AG08396 (cell line): ENCODE measurements at places on chromosomes 5 and 9.

GRCh38 chr5:119322948-119323537 is 32.8 kb upstream of the TNFAIP8 start:
- DNase-seq, result no peak

DNA sequence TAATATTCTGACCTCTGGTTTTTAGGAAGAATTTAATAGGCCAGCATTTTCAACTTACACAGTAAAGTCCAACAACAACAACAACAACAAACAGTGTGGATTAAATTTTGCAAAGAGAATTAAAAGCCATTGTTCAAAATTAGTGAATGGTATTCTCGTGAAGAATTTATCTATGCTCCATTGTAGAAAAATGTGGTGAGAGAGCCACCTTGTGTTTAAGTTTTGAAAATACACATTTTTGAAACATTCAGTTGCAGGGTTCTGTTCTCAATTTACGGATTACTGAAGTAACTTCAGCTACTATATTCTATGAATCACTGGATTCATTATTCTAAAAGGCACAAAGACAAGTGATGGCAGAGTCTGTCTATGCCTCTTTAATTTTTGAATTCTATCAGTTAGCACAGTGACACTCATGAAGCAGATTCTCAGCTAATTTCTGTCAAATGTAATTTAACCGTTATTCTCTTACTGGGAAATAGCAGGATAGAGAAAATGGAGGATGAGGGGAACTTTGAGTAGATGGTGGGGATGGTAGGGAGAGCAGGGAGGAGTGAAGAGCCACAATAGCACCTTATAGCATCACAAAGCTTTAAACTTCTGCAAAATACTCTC is 11.0 kb downstream of the CCDC152 start:
- DNase-seq, result peak; percentile 12

DNA sequence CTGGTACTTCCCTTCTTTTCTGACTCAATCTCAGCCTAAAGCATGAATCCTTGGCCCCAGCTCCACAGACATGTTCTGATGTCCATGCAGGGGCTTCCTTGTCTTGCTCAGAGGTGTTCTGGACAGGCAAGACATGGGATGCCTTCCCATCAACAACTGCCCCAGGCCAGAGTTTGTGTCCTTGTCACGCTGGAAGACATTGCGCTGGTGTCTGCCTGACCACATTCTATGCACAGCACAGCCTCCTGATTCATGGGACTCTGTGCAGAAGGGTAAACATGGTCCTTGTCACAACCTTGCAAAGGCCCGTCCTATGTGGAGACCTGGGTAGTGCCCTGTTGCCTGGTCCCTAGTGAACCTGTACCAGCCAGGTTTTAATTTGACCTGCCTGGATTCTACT is 212.2 kb downstream of the FSTL4 start:
- no peak for DNase-seq

GRCh38 chr9:112285056-112285455 is 48.4 kb downstream of the PTBP3 start:
- DNase-seq, result no peak

- no peak for DNase-seq
These were observed 83.4 kb downstream of the MEGF10 start for GRCh38 chr5:127373858-127374491.

DNA sequence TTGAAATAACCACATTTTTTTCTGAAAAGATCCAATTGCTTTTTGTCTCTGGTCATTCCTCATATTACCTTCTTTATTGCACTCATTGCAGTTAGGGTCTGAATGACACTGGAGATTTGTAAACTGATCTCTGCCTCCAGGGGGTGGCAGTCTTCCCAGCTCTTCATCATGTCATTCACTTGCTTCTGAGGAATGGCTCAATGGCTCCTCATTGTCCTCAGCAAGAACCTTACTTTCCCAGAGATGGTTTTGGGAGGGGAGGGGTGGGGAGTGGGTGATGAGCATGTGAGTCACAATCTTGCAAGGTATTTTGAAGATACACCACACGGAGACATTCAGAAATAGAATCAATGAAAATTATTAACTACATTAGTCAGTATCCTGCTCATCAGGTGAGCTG is 159.8 kb upstream of the GAS1 start:
- DNase-seq, result no peak

DNA sequence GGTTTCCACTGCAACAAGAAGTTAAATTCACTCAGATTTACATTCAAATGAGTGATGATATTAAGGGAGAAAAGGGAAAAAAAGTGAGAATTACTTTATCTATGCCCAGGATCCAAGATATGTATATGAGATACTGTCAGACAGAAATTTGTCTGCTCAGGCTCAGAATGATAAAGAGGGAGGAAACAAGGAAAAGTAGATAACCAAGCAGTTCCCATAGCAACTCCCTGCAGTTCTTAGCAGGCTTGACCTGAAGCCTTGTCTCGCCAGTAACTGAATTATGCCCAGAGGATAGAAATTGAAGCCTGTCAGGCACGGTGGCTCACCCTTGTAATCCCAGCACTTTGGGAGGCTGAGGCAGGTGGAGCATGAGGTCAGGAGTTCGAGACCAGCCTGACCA is 304.4 kb downstream of the TLE1 start:
- no peak for DNase-seq

GRCh38 chr5:80129146-80129545 is 94.0 kb downstream of the THBS4 start:
- no peak for DNase-seq

- DNase-seq, result no peak
These were observed 16.6 kb upstream of the ELAVL2 start for GRCh38 chr9:23842565-23843129.

DNA sequence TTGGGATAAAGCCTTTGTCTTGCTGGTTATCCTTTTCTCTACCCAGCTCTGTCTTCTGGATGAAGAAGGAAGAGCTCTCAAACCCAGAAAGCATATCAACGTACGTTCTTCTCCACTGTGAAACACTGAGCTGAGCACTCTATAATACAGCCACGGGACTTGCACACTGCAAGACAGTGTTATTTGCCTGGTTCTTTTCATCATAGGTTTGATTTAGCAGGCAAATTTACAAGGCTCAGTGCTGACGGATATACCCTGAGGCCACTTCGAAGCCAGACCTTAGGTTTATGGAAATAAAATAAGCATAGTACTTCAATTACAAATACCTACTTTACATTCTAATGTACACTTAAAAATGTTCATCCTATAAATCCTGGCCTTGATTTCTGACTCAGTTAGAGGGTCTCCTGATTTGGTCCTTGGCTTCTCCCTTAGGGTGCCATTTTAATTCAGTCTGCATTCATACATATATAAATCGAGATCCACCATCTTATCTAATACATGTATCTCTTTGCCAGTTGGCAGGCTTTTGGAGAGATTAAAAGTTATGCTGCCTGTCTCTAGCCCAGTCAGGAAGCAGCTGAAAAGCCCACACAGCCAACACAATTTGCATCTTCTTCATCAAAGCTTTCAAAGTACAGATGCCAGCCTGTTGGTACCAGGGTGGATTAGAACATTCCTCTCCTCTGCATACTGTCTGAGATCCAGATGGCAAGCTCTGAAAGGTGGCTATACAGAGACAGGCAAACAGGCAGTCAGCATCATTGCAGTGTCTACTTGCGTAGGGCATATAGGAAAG is 194.4 kb downstream of the DEPDC1B start:
- DNase-seq, result no peak

GRCh38 chr9:16100537-16101091 is 547.8 kb downstream of the CCDC171 start:
- peak; percentile 69 for DNase-seq

DNA sequence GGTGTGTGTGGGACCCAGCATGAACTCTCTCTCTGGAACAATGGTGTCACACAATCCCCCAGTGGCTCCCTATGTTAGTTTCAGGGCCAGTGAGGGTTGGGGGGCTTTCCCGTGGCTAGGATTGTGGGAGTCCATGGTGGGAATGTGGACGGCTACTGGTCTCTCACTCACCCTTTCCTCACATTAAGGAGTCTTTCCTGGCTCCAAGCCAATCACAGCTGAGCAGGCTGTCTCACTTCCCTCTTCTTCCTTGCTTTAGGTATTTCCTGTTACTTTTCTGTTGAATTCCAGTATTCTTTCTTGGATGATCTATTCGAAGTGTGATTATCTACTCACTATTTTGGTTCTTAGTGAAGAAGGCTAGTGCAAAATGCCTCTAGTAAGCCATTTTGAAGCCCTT is 324.4 kb upstream of the MPDZ start:
- DNase-seq, result no peak

DNA sequence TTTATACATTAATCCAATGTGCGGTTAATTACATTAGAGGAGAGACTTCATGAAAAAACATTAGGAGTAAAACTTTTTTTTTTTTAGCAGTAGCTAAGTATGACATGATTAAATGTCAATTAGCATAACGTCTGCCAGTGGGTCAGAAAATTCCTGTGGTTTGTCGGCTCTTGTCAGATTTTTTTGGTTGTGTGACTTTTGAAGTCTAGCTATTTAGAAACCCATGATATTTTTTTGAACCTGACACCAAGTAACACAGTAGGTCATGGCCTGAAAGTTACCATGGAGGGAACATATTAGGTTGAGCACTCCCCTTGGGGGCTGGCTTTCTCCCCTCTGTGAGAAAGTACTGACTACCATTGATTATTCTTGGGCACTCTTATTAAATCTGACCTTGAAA is 84.8 kb upstream of the ALDH1A1 start:
- no peak for DNase-seq

DNA sequence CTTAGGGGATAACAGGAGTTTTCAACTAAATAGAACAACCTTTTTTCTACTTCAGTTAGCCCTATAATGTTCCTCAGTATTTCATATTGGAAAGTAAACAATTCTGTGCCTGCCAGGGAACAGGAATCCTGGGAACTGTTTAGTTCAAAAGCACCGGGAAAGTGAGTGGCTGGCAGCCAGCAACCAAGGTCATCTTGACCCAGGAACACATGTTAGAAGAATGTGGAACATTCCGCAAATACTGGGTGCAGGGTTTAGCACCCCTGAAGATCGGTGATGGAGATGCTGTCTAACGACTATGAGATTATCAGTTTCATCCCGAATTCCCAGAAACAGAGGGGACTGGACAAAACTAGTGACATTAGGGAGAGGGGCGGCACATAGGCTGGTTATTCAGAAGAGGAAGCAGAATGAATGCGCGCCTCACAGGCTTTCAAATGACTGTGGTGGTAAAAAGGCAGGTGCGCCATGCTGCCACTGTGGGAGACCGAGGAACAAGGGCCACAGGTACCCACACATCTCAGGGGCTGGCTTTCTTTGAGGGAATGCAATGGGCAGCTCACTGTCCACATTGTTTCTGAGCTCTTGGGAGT is 51.2 kb downstream of the IPPK start:
- no peak for DNase-seq

DNA sequence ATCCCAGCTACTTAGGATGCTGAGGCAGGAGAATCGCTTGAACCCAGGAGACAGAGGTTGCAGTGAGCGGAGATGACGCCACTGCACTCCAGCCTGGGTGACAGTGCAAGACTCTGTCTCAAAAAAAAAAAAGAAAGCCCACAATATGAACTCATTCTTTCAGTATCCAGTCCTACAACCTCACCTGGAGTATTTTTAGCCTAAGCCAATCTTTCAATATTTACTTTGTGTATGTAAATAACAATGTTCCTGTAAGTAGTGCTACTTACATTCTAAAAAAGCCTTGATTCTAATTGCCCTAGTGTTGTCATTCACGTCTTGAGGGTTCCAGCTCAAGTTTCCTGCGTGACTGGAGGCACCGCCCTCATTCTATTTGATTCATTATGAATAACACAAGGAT is 62.0 kb downstream of the BHMT start:
- no peak for DNase-seq

DNA sequence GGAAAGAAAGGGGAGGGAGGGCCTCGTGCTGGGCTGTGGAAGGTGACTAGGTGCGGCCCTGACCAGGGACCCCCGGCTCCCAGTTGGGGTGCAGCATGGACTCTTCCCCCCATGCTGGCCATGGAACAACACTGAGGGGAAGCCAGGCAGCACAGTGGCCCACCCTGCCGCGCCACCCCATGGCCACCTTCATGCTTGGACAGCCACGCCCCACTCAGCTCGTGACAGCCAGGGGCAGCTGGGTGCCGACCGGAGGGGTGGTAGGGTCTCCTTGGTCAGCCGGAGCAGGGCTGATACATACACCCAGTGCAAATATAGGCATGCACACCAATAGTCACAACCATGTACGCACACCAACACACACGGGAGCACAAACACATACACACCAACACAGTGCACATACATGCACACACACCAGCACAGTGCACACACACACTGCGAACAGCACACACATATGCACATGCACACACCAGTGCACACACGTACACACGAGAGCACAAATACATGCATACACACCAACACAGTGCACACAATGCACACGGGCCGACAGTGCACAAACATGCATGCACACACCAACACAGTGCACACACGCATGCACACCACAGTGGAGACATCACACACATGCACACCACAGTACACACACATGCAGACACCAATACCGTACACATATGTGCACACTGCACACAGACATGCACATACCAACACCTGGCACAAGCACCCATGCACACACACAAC is 8.3 kb downstream of the SOHLH1 start:
- DNase-seq, result no peak

GRCh38 chr5:172583931-172584511 is 57.0 kb upstream of the NEURL1B start:
- DNase-seq, result no peak

- DNase-seq, result no peak
These were observed 108.9 kb downstream of the F2RL2 start for GRCh38 chr5:76514292-76514691.

DNA sequence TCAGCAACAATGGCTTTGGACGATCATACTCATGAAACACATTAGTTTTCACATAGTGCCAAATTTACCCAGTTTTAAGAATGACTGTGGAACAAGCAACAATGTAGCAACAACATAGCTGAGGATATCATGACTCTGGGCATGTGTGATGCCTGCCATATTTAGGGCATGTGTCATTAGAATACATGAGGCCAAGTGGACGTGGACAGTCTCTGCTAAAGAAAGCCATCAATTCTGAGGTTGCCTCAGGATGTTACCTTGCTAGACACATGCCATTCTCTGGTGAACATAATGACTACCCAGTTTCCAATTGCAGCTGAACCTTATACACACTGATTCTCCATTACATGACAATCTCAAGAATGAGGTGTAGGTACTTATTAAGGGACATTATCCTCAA is 103.3 kb upstream of the ADAMTS19 start:
- no peak for DNase-seq

DNA sequence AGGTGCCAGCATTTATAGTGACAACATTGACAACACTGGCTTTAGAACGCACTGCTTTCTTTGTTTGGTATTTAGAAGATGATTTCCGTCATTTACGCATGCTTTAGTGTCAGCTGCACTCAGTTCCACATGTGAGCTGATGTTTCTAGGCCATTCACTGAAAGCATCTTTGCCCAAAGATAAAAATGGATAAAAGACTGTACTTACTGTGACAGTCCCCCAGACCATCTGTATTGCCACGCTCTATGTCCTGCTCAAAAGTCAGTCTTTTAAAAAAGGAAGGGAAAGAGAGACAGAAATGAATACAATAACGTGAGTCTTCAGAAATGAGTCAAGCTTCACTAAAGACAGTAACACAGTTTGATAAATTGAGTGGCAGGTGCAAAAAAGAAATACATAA is 99.3 kb downstream of the SEMA6A start:
- DNase-seq, result no peak

GRCh38 chr9:125885405-125886034 is 138.3 kb downstream of the PBX3 start:
- DNase-seq, result no peak

- DNase-seq, result no peak
These were observed 195.4 kb downstream of the HSPA4 start for GRCh38 chr5:133247151-133247709.

GRCh38 chr5:158807-159447 is 32.4 kb upstream of the LRRC14B start:
- DNase-seq, result no peak

- no peak for DNase-seq
These were observed 94.5 kb downstream of the GRIA1 start for GRCh38 chr5:153584960-153585359.
